ENCODE measurements at places on chromosomes 12 and 14.

DNA sequence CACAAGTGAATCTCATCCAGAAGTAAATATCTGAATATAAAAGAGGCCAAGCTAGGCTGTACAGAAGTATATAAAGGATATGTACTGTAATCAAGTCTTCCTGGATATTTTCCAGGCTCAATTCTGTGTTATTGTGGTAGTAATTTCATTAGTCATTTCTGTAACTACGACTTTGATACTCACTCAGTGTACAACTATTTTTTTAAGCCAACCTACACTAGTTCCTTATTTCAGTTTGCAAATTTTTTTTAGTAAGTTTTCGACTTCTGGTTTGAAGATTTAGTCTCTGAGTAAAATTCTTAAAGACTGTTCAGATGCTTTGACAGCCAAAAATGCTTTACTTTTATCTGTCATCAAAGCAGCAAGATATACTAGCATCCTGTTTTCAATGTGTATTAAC is 130.8 kb downstream of the CAPZA3 start:
- DNase-seq: no peak

DNA sequence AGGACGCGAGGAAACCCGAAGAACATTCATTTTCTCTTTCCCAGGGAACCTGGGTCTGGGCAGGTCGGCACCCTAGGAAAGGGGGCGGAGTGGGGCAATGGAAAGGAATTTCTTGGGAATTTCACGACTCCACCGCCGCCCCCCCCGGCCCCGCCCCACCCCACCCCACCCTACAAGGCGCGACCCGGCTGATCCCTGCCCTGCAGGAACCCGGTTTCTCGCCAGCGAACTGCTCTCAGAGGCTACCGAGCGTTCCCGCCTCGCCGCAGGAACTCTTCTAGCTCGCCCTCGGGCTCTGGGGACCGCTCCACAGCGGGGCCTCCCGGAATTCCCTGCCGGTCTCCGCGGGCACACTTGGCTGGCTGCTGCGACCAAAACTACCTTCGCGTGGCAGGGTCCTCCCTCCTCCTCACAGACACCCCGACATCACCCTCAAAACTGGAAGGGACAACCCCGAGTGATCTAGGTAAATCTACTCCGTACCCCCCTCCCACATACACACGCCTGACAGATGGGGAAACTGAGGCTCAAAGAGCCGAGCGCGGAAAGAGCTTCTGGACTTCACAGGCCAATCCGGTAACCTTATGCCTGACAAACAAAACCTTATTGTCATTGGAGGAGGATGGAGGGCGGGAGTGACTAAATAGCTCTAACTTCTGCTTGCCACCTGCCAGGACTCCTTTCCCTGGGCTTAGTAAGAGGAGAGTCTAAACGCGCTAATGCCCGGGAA is 785 bp upstream of the ACTN1 start:
- peak; percentile 56 for DNase-seq

DNA sequence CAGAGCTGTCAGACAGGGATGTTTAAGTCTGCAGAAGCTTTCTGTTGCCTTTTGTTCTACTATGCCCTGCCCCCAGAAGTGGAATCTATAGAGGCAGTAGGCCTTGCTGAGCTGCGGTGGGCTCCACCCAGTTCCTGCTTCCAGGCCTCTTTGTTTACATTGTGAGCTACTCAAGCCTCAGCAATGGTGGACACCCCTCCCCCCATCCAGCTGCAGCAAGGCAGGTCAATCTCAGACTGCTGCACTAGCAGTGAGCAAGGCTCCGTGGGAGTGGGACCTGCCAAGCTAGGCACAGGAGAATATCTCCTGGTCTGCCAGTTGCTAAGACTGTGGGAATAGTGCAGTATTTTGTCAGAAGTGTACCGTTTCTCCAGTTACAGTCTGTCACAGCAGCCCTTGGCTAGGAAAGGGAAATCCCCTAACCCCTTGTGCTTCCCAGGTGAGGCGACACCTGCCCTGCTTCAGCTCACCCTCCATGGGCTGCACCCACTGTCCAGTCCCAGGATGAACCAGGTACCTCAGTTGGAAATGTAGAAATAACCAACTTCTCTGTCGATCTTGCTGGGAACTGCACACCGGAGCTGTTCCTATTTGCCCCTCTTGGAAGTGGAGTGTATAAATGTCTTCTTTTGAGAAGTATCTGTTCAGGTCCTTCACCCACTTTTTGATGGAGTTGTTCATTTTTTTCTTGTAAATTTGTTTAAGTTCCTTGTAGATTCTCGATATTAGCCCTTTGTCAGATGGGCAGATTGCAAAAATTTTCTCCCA is 213.5 kb upstream of the SLC38A2 start:
- DNase-seq: peak; percentile 74

- DNase-seq: no peak
Observed at GRCh38 chr12:13588574-13588973, 392.0 kb downstream of the EMP1 start.

DNA sequence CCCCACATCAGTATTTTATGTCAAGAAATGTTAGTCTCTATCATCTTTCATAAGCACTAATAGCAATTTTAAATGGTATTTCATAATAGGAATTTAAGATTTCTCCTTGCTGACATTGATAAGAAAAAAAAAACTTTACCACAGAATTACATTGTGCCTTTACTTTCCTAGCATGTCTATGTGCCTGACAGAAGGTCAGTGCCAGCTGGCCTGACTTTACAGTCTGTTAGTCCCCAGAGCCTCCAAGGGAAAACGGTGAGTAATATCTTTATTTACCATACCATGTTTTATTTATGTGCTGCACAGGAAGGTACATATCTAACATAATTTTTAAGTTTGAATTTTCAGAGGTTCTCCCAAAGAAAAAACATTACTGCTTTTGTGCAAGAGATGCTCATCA is 152.0 kb upstream of the AEBP2 start:
- DNase-seq: no peak

GRCh38 chr14:105477660-105478397 is 3.2 kb downstream of the CRIP2 start:
- DNase-seq: no peak

Data from ureter (tissue), 1 donor.